Cortex of kidney (tissue), 1 donor: ENCODE measurements at places on chromosomes 1 and 21.

- no peak for DNase-seq
Measured at GRCh38 chr1:91540910-91541309, 40.3 kb downstream of the CDC7 start.

- DNase-seq, result no peak
Measured at GRCh38 chr1:203172184-203173010, 3.2 kb downstream of the MYBPH start.

- DNase-seq, result no peak
Measured at GRCh38 chr1:197673292-197673691, 102.0 kb downstream of the DENND1B start.

GRCh38 chr1:193437785-193438184 is 251.4 kb upstream of the B3GALT2 start:
- DNase-seq, result no peak

DNA sequence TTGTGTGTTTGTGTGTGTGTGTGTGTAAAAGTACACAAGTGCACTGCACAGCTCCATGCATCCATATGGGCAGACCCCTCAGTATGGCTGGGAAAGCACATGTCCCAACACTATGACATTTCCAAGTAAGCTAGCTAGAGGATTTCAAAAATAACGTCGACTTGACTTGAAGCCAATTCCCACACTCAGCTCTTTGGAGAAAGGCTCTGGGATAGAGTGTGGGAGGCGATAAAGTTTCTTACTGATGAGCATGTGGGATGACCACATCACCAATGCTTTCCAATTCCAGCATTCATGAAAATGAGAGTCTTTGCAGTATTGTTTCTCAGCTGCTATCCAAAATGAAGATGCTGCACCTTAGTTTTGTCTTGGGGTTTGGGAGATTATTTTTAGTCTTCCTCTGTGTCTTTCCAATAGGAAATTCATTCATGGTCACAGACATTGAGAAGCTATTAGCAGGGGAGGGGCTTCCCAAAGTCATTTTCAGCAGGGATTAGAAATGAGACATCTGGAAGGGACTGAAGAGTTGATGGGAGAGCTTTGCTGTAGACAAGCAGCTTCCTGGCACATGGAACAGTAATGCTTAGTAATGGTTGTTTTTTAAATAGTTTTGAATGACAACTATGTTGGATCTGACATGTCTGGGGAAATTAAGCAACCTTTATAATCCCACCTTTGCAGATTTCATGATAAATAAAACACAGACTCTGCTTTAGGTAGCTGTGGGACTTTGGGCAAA is 143.5 kb downstream of the ASTN1 start:
- DNase-seq, result no peak

- DNase-seq, result no peak
Measured at GRCh38 chr1:160747717-160748116, 8.7 kb downstream of the SLAMF7 start.

GRCh38 chr1:53765657-53766056 is 26.7 kb upstream of the GLIS1 start:
- no peak for DNase-seq
